ENCODE measurements at places on chromosomes 16 and 17. TPM values are rescaled to one million over a fixed set of nuclear protein-coding genes. Genes with fewer than 3 reads are reported as not detected.

EVI2B gene
- 201 TPM for polyA plus RNA-seq

ZNF771 gene
- 3.2 TPM for polyA plus RNA-seq

DNA sequence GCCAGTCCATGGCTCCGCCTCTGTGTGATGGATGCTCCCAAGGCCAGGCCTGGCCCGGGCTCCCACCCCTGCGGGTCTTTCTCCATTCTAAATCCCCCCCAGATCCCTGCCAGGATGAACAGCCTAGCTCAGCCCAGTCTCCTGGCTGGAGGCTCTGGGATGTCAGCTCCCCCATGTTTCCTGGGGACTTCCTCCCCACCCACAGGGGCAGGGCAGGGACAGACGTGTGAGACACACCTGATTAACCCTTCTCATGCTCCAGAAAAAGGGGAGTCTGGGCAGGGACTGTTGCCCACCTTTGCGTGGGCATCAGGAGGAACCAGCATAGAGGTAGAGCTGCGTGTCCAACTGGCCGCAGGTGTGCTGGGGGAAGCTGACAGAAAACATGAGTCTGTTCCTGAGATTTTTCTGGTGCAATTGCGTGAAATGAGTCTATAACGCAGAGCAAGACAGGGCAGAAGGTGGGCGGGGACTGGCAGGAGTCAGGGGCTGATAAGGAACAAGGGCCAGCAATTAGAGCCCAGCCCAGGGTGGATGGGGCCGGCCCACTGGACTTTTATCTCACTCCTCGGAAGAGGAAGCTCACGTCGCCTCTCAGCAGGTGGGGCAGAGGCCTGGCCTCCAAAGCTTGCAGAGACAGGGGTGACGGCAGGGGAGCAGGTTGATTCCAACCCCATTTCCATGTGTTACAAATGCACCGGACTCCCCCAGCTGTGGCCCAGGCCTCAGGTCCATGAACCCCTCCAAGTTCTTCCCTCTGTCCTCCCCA, 238.2 kb downstream of the RBFOX3 start:
- peaks cover 56% of the 10 kb centered on the region for H3K27me3 ChIP-seq
- no peaks in the 10 kb centered on the region for H3K36me3 ChIP-seq
- no peak overlapping the region for H3K4me3 ChIP-seq
- no peak overlapping the region for H3K27ac ChIP-seq
- H3K4me1 ChIP-seq, result peaks cover 5% of the 10 kb centered on the region
- no peak for DNase-seq

DNA sequence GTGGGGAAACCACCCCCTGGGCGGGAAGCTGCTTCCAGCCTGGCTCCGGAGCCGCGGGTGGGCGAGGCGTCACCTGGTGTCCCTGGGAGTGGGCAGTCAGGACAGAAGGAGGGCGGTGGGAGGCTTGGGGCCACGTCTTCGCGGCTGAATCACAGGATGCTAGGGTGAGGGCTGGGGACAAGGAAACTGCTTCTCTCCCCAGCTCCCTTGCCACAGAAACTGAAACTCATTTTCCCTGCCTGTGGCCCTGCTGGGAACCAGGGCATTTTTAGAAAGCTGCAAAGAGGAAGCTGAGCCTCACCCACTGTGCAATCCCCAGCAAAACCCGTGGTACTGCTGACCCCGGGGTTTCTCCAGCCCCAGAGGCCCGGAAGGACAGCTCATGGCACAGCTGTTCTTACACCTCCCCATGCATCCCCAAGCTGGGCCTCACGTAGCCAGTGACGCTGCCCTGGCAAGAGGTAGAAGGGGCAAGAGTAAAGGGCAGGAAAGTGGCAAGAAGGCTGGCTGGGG, 8.2 kb downstream of the RHBDF2 start:
- no peaks in the 10 kb centered on the region for H3K36me3 ChIP-seq
- no peaks in the 10 kb centered on the region for H3K27me3 ChIP-seq
- peak overlapping the region; percentile 81 for H3K4me3 ChIP-seq
- peak; percentile 76 for DNase-seq
- H3K4me1 ChIP-seq, result peaks cover 88% of the 10 kb centered on the region

DNA sequence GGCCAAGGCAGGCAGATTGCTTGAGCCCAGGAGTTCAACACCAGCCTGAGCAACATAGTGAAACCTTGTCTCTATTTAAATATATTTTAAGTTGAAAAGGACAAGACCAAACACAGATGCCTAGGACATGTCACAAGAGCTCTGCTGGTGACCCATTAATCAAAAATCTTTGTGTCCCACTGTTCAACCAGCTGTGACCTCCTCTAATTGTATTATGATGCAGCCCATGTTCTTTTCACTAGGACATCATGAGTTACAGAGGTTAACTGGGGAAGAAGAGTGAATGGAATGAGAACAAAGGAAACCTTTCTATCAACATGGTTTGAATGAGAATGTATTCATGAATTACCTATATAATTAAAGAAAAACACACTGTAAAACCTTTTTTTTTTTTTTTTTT, 7.0 kb downstream of the EFTUD2 start:
- no peak overlapping the region for H3K4me3 ChIP-seq
- H3K27me3 ChIP-seq, result no peaks in the 10 kb centered on the region
- no peak for DNase-seq

DNA sequence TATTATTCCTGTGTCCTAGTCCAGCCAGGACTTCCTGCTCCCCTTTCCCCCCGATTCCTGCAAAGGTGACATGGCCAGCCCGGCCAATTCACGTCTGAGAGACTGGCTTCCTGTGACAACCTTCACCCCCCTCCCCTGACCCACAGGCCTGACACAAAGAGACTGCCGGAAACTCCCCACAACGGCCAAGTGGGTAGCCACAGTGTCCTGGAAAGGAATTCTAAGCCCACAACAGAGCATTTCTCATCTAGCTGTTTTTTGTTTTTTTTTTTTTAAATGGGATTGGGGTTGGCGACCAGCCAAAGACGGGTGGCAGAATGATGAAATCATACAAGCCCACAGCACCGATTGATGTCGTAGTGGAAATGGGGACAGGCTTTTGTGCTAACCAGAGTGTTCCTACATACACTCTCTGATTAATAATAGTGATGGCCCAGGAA, 2.8 kb upstream of the XAF1 start:
- DNase-seq, result no peak
- peak overlapping the region; percentile 55 for H3K4me3 ChIP-seq
- no peak overlapping the region for H3K27ac ChIP-seq
- peaks cover 11% of the 10 kb centered on the region for H3K36me3 ChIP-seq

- peaks cover 12% of the 10 kb centered on the region for H3K36me3 ChIP-seq
- no peaks in the 10 kb centered on the region for H3K27me3 ChIP-seq
- no peaks in the 10 kb centered on the region for H3K4me1 ChIP-seq
- H3K27ac ChIP-seq, result peak overlapping the region; percentile 46
- no peak overlapping the region for H3K4me3 ChIP-seq
These were observed 23.8 kb downstream of the OGFOD1 start for GRCh38 chr16:56475201-56475600.

GRCh38 chr17:5631958-5632590, 47.8 kb upstream of the NLRP1 start:
- H3K36me3 ChIP-seq, result no peaks in the 10 kb centered on the region
- no peak for DNase-seq
- H3K27ac ChIP-seq, result no peak overlapping the region

DNA sequence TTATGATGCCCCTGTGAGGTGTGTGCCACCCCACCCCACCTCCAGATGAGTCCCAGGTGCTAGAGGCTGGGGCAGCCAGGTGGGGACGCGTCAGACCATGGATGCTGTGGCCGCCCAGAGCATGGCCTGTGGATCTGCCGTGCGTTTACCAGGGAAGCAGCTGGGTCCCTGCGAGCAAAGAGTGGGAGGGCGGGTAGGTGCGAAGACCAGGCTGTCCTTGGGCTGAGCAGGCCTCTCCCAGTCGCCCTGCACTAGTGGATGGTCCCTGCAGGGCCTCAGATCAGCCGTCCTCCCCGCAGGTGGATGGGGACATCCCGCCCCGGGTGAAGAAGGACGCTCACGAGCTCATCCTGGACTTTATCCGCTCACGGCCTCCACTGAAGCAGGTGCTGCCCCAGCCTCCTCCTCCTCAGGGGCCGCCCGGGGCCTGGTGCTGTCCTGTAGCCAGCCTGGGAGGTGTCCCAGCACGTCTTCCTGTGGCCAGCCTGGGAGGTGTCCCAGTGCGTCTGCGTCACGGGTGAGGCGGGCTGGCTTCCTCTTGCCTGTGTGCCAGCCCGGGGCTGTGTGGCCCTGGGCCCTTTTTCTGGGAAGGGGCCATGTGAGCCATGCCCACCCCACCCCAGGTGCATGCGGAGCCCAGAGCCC, 18.0 kb upstream of the TCF25 start:
- no peaks in the 10 kb centered on the region for H3K4me1 ChIP-seq
- H3K27me3 ChIP-seq, result no peaks in the 10 kb centered on the region
- no peak overlapping the region for H3K4me3 ChIP-seq
- no peak overlapping the region for H3K27ac ChIP-seq
- no peak for DNase-seq

DNA sequence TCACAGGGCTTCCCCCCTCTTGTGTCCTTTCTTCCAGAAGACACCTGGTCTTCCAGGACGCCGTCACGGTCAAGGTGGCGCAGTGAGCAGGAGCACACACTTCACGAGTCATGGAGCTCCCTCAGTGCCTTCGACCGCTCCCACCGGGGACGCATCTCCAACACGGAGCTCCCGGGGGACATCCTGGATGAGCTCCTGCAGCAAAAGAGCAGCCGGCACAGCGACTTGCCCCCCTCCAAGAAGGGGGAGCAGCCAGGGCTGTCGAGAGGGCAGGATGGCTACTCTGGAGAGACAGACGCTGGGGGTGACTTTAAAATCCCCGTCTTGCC, 199.6 kb downstream of the KATNIP start:
- DNase-seq, result no peak
- no peaks in the 10 kb centered on the region for H3K27me3 ChIP-seq
- no peak overlapping the region for H3K4me3 ChIP-seq
- peaks cover 18% of the 10 kb centered on the region for H3K36me3 ChIP-seq
